ENCODE measurements at places on chromosomes 4 and X.
A peak's percentile ranks its signal among the peaks of the same experiment; 100 is the strongest.

GRCh38 chr4:98148856-98149255 is 5.6 kb upstream of the STPG2 start:
- DNase-seq, result no peak

DNA sequence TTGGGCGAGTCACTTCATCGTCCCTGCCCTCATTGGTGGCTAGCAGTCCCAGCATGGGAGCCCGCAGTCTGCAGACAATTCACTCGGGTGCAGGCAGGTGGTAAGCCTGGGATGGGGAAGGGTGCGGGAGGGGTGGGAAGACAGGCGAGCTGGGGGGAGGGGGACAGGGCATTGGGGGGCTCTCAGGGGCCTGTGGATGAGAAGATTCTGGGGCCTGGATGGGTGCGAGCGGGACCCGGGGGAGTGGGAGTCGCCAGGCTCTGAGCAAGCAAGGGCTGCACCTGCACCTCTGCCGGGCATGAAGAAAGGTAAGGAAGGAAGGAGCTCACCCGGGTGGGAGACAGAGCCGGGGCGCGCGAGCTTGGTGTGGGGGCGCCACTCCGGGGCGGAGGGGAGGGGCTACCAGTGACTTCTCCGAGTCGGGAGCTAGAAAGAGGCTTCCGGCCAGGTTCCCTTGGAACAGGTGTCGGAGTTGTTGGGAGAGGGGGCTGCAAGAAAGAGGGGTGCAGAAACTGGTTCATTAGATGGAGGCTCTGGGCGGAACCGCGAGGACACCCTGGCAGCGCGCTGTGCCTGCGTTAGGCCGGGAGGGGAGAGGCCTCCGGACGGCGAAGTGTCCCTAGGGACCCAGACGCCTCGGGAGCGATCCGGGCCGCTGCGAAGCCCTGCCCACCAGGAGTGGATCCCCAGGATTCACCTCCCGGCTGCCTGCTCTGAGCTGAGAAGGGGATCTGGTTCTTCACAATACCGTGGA is 103.4 kb upstream of the PDLIM3 start:
- DNase-seq, result no peak

- DNase-seq, result peak; percentile 85
Measured at GRCh38 chr4:57074744-57075143, 35.4 kb downstream of the IGFBP7 start.

DNA sequence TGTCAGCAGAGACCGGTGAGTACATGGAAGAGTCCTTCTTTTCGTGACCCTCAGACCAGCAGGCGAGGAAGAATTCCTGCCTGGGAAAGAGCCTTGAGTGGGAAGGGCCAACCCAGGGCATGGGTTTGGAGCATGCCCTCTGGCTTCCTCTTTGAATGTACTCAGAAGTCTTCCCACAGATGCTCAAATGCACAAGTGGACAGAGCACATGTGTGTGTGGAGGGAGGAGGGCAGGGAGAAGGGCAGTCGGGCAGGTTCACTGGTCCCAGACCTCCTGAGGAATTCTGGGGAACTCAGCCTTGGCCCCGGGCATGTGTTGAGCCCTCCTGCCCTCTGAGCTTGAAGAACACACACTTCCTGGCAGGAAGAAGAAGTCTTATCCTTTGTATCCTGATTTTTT is 63.2 kb upstream of the HELT start:
- no peak for DNase-seq

DNA sequence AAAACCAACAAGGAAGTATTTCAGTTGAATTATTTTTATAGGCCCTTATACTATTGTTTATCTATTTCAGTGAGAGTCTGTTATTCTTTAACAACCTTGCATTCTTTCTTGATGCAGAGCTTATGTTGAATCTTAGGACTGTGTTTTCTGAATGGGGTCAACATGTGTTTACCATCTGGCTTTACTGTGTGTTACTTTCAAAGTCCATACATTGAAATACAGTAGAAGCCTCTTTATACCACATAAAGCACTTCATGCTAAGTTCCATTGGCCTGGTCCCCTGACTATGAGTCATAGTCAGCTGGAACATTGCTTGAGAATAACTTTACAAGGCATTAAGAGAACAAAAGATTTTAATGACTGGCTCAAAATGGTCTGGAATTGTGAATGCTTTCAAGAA is 152.6 kb downstream of the GASK1B start:
- DNase-seq, result peak; percentile 86

DNA sequence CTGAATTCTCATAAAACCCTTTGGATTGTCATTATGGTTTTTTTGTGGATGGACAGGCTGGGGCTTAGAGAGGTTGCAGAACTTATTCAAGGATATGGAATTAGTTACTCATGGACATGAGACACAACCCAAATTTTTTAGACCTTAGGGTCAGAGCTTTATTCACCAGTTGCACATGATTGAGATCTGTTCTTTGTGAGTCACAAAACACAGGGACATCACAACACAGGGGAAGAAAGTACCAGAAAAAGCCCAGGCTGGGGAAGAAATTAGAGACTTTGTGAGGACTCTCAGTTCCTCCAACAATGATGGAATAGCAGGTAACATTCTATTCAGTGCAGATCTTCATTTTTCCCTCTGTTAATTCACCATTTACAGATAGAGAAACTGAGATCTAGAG is 602.4 kb upstream of the CPEB2 start:
- no peak for DNase-seq

- DNase-seq, result peak; percentile 10
Measured at GRCh38 chrX:121103381-121103780, 56.0 kb downstream of the GLUD2 start.

- DNase-seq, result no peak
Measured at GRCh38 chr4:32148111-32148666, 1428.0 kb downstream of the PCDH7 start.

DNA sequence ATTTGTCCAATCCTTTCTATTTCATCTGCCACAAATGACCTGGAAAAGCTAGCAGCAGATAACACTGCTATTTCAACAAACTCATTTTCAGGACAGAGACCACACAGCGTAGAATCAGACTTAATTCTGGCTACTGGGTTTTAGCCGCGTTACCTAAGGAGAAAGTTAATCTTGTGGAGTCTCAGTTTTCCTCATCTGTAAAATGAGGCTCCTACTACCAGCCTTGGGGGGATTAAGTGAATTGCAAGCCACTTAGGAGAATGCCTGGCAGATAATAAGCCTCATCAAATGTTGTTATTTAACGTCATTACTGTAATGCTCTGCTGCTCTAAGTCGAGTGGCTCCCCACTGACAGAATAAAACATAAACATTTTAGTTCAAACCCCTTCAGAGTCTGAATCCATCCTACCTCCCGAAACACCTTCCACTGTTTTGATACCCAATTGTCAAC is 1.4 kb downstream of the CCNI start:
- no peak for DNase-seq

DNA sequence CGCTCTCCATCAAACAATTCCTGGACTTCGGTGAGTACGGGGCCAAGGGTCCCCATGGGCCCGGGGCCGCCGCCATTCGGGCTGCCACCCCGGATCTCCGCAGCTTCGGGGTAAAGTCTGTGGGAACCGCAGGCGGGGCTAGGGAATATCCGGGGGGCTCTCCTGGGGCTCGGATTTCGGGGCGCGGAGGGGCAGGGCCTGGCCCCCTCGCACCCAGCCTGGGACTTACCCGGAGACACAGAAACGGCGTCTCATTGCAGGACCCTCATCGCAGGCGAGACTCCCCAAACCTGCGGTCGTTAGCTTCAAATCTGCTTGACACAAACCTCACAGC is 413 bp downstream of the PDK3 start:
- no peak for DNase-seq

DNA sequence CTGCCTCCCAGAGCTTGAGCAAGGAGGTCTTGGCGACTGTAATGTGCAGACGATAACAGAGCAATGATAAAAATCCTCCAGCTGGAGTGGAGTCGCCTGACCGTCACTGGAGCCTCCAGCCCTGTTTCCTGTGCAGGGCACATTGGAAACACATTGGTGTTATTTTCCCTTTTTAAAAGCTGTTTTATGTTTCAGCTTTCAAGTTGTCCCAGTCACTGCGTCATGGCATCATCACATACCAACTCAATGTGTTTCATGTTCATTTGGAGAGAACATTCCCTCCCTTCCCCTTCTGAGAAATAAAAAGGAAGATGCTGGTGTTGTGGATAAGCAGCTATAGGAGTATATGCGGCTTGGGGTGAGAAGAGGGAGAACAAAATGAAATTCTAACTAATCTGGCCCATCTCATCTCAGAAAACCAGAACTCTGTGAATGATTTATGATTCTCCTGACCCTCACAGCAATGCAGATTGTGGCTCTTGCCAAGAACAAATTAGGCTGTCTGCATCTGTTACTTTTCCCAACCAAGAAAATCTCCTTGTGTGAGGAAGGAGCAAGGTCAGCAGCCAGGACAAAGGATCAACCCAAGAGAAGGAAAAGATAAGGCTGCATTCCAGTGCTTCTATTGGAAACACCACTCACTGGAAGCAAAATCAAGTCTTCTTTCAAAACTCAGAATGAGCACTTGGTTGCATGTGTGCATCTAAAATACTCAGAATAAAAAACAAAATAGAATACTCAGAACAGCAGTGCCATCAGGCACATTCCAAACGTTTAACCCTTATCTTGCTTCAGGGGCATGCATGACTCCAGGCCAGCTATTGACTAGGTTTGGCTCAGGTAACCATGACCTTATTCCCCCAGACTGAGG is 134.4 kb downstream of the RASL11B start:
- DNase-seq, result peak; percentile 79

DNA sequence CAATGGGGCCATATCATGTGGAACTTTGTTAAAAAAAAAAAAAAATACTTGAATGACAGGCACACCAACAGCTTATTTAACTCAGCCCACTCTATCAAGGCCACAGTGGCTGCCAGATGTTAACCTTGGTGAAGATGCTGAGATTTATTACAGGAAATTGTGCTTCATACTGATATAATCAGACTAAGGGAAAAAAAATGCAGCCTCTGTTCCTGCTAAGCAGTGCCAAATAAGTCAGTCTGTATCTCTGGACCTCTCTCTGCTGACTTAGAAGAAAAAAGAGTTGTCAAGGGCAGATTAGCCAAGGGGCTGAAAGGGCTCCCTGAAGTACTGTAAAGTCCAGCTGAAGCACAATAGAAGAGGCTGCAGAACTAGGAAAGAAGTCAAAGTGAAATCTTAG is 677.7 kb upstream of the HTR2C start:
- no peak for DNase-seq

DNA sequence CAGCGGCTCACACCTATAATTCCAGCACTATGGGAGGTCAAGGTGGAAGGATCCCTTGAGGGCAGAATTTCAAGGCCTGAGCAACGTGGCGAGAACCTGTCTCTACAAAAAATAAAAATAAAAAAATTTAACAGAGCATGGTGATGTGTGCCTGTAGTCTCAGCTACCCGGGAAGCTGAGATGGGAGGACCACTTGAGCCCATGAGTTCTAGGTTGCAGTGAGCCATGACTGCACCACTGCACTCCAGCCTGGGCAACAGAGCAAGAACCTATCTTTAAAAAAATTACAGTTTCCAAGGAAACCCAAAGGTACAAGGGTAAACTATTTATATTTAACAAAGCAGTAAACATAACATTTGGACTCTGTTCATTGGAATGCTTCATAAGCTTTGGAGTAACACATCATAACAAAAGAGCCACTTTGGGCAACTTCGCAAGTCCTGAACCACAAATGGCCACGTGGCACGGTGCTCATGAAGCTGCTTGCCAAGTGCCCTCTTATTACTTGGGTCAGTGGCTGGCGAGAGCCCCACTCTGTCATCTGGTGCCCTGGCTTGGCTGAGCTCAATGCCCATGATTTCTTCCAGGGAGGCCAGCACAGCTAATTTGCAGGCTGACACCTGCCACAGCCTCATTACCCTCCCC is 165.6 kb downstream of the SH3KBP1 start:
- peak; percentile 78 for DNase-seq

- no peak for DNase-seq
Measured at GRCh38 chr4:102867278-102868152, 1.3 kb upstream of the CISD2 start.

GRCh38 chr4:13642170-13642950 is 14.8 kb upstream of the BOD1L1 start:
- peak; percentile 53 for DNase-seq

DNA sequence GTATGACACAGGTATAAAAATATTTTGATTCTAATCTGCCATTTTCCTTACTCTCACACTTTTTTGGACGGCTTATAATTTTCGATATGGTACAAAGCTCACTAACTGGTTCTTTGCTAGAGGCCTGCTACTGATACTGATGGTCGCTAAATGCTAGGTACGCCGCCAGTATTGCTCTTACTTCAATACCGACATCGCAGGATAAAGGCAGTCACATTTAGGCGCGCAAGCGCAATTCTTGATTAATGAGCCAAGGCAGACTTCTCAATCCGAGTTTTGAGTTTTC is 557 bp upstream of the USP38 start:
- DNase-seq, result no peak

- DNase-seq, result no peak
Measured at GRCh38 chrX:13000301-13000811, 25.4 kb downstream of the TMSB4X start.

DNA sequence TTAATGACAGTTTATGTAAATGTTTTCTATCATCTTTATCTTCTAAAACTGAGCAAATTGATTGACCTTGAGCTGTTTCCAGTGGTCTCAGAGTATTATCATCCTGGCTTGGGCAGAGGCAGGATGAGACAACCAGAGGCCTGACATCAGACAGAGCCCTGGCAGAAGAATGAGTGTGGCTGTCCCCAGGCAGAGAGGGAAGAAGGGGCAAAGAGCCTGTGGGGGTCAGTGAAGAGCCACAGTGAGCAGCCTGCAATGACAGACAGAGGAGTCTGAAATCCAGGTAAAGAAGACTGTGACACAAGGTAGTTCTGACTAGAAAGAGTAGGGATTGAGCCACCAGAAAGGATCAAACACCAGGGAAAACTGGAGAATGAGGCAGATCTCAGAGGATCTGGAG is 182.4 kb upstream of the ARSJ start:
- no peak for DNase-seq

DNA sequence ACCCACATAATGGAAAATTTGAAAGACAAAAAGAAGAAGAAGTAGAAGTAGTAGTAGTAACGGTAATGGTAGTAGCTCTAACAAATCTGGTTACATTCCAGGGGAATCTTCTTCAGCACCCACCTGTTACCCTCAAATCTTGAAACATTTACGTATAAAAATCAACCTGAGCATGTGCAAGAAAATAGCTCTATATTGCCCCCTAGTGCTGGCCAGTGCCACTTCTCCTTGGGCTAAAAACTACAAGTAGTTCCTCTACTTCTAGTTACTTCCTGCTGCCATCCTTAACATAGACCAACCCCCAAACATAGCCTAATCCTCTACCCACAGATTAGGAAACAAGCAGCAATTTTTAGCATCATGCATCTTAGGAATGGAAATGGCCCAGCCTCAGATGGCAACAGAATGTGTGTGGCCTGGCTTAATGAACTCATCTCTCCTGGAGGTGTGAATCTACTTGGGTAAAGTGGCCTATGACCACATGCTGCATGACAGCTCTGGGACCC is 3.1 kb downstream of the PDGFC start:
- DNase-seq, result peak; percentile 78

GRCh38 chrX:153490217-153490930 is 4.4 kb upstream of the BGN start:
- DNase-seq, result no peak

DNA sequence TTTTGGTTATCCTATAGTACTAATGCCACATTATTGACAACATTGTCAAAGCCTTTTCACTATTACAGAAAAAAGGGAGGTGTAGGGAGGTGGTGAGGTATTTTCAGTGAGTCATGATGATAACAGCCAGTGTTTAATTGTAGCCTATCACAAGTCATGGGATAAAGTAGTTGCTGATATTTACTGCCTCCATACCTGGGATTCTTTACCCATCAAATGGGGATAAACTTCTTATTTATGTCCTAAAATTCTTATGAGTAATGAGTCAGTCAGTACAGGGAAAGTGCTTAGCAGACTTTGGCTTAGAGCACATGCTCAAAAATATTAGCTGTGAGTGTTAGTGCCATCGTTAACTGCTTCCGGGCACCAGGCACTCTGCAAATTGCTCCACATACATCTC is 25.7 kb downstream of the ADGRG2 start:
- DNase-seq, result no peak

Data from fibroblast of gingiva (primary cell).